Camera-type eye (tissue), 1 donor: ENCODE measurements at places on chromosomes 4 and X. TPM values are rescaled to one million over a fixed set of nuclear protein-coding genes. Genes with fewer than 3 reads are reported as not detected.

The IRAK1 gene
- 22.9 TPM for total RNA-seq

The PNMA6F gene
- not detected for total RNA-seq

The EPHA5 gene
- 34.1 TPM for total RNA-seq

The PABPC5 gene
- total RNA-seq: 8.4 TPM

The ZNF518B gene
- 79.4 TPM for total RNA-seq

The BMP2K gene
- total RNA-seq: 90.1 TPM

The GPRASP1 gene
- total RNA-seq: 33.8 TPM

The CCNA2 gene
- 22.1 TPM for total RNA-seq

The PRMT9 gene
- total RNA-seq: 26.4 TPM

The ATOH1 gene
- not detected for total RNA-seq
